Right lobe of liver (tissue), 6 donors: ENCODE measurements at places on chromosomes 3 and 15. TPM values are rescaled to one million over a fixed set of nuclear protein-coding genes. Genes with fewer than 3 reads are reported as not detected.

DNA sequence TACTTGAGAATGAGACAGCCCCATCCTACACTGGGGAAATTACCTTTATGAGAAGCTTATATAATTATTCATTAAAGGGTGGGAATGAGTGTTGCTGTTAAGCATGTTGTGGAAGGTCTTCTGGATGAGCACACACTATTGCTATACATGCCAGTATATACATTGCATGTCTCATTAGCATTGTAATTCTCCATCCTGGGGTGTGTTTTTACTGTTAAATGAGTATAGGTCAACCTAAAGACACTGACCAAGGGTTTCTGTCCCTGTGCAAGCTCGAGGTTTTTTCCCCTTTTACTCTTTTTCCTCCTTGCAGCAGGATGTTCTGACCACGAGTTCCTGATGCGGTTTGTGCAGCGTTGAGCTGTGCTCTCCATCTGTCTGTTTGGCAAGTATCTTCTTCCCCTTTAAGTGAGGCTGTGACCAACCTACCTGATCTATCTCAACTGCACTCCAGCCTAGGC, 7.2 kb upstream of the IVD start:
- no peak for DNase-seq
- H3K27me3 ChIP-seq = no peaks in the 10 kb centered on the region
- no peaks in the 10 kb centered on the region for H3K4me1 ChIP-seq
- no peak overlapping the region for H3K4me3 ChIP-seq
- H3K36me3 ChIP-seq = no peaks in the 10 kb centered on the region

Gene PSTPIP1
- 1.8 TPM for total RNA-seq

GRCh38 chr3:113329757-113330156, 111.5 kb downstream of the CFAP44 start:
- H3K36me3 ChIP-seq = no peaks in the 10 kb centered on the region
- no peak overlapping the region for H3K4me3 ChIP-seq
- H3K4me1 ChIP-seq = no peaks in the 10 kb centered on the region
- H3K27me3 ChIP-seq = no peaks in the 10 kb centered on the region
- DNase-seq = no peak
- H3K27ac ChIP-seq = no peak overlapping the region

DNA sequence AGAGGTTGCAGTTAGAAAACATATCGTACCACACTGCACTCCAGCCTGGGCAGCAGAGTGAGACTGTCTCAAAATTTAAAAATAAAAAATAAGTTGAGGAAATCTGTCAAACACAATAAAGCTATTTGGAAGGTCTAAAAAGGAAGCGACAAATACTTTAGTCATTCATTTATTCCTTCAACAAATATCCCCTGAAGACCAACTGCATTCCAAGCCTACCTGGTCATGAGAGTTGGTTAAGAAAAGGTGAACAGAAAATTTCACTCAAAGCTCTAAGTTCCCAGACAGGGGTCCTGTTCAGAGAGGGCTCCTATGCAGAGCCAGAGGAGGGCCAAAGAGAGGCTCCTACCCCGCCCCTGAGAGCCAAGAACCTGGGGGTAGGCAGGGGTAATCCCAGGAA, 15.4 kb upstream of the PRKAR2A start:
- H3K4me3 ChIP-seq = no peak overlapping the region
- no peaks in the 10 kb centered on the region for H3K36me3 ChIP-seq
- no peaks in the 10 kb centered on the region for H3K27me3 ChIP-seq
- DNase-seq = peak; percentile 3
- no peak overlapping the region for H3K27ac ChIP-seq
- H3K4me1 ChIP-seq = peaks cover 36% of the 10 kb centered on the region

- DNase-seq = peak; percentile 34
- H3K4me3 ChIP-seq = no peak overlapping the region
- H3K27ac ChIP-seq = no peak overlapping the region
- no peaks in the 10 kb centered on the region for H3K27me3 ChIP-seq
Measured at GRCh38 chr3:37981348-37981664, 9.3 kb upstream of the VILL start.

GRCh38 chr3:184531626-184532280, 29.8 kb upstream of the EPHB3 start:
- H3K36me3 ChIP-seq = no peaks in the 10 kb centered on the region
- no peak for DNase-seq
- no peak overlapping the region for H3K27ac ChIP-seq
- H3K4me3 ChIP-seq = no peak overlapping the region
- H3K27me3 ChIP-seq = no peaks in the 10 kb centered on the region
